Amygdala (tissue), 56 donors: ENCODE measurements at places on chromosomes 16 and 17.

DNA sequence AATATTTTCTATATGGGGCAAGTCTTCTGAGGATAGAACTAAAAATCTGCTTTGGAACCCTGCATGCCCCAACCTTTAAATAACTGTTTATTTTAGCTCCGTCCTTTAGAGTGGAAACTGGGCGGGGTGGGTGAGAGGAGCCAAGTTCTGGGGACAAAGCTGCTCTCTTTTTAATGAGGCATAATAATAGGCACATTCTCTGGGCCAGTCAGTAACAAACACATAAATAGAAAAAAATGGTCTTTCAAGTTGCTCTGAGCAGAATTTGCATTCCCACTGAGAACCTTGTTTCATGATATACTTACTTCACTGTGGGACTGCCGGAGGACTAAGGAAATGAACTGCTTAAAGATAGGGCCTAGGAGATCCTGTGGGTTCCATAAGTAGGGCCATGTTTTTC is 51.5 kb downstream of the KNOP1 start:
- peak; percentile 16 for DNase-seq

GRCh38 chr16:83755391-83755790 is 52.4 kb upstream of the HSBP1 start:
- no peak for DNase-seq

DNA sequence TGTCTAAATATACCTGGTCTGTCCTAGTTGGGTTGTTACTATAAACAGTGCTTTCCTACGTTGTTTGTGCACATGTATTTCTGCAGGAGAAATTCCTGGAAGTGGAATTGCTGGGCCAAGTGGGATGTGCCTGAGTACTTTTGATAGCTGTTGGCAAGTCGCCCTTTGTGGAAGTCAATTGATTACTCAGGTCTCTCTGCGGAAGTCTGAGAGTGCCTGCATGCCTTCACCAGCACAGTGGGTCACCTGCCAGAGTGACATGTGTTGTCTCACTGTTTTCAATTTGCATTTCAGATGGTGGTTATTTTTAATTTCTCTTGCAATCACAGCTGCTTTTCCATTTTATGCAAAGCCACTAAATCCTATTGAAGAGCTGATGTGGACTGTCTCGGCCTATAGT is 2.3 kb upstream of the MVD start:
- DNase-seq = no peak

GRCh38 chr17:48610282-48611211 is at the start of gene HOXB7:
TSS of gene HOXB7 (minus strand) at chr17:48611017. CDS start at chr17:48610918, 99 bp downstream.
- no peak for DNase-seq

DNA sequence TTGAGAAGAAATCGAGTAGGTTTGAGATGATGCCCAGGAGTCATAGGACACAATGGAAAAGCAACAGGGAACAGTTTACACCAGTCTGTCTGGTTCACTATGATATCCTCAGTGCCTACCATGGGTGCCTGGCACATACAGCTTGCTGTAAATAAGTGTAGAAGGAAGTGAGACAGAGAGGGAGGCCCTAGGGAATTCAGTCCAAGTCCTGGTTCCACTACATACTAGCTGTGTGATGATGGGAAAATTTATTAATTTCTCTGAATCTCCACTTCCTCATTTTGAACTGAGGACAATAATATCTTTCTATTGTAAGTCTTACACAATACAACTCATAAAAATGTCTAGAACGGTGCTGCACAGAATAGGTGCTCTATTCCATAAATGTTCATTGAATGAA is 53.3 kb upstream of the LYRM9 start:
- no peak for DNase-seq

- DNase-seq = no peak
These were observed 20.2 kb downstream of the AP2B1 start for GRCh38 chr17:35607239-35607847.

DNA sequence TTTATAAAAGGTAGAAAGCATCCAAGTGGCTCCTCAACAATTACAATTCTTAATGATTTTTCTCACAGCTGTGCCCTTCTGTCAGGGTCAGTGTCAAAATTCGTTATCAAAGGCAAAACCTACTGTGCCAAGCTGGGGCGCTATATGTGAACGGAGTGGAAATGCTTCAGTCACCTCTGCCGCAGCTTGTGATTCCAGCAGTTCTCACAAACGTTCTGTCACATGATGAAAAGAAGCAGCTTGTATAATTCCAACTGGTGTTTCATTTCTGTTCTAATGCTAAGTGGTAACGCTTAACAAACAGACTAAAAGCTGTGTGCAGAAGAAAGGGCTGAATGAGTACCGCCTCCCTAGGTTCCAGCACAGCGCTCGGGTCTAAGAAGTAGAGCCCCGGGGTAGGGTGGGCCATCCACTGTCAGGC is 14.2 kb downstream of the PLD6 start:
- DNase-seq = no peak

DNA sequence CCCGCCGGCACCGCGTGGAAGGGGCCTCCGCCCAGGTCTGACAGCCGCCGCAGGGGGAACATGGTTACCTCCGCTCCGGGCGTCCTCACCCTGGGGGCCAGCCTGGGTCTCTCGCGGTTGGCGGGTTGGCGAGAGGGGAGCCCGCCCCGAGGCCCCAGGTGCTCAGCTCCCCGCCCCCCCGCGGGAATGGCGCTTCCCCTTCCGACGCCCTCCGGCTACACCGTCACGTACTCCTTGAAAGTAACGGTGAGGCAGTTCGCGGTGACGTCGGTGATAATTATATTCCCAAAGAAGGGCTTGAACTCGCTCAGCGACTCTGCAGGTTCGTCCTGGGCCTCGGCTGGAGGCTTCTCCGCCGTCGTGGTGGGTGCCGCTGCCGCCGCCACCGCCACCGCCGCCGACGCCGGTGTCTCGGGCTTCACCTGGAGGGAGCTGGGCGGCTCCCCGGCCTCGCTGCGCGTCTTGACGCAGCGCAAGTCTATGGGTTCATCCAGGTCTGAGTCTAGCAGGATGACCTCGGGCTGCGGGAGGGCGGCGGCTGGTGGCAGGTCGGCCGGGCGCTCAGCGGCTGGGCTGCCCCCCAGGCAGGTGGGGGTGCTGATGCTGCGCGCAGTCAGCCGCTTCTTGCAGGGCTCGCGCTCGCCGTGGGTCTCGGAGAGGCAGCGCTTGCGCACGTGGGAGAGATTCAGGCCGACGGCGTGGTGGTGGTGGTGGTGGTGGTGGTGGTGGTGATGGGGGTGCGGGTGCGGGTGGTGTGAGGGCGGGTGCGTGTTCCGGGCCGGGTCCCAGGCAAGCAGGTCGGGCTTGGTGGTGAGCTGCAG is 5.3 kb downstream of the CBX4 start:
- no peak for DNase-seq

GRCh38 chr17:49082231-49082630 is 50.3 kb upstream of the B4GALNT2 start:
- no peak for DNase-seq

- DNase-seq = no peak
These were observed 14.5 kb downstream of the C17orf100 start for GRCh38 chr17:6666077-6666521.

DNA sequence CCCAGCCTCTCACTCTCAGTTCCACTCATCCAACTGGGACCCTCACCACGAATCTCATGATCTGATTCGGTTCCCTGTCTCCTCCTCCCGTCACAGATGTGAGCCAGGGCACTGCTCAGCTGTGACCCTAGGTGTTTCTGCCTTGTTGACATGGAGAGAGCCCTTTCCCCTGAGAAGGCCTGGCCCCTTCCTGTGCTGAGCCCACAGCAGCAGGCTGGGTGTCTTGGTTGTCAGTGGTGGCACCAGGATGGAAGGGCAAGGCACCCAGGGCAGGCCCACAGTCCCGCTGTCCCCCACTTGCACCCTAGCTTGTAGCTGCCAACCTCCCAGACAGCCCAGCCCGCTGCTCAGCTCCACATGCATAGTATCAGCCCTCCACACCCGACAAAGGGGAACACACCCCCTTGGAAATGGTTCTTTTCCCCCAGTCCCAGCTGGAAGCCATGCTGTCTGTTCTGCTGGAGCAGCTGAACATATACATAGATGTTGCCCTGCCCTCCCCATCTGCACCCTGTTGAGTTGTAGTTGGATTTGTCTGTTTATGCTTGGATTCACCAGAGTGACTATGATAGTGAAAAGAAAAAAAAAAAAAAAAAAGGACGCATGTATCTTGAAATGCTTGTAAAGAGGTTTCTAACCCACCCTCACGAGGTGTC is 26.6 kb downstream of the STH start:
- DNase-seq = no peak

DNA sequence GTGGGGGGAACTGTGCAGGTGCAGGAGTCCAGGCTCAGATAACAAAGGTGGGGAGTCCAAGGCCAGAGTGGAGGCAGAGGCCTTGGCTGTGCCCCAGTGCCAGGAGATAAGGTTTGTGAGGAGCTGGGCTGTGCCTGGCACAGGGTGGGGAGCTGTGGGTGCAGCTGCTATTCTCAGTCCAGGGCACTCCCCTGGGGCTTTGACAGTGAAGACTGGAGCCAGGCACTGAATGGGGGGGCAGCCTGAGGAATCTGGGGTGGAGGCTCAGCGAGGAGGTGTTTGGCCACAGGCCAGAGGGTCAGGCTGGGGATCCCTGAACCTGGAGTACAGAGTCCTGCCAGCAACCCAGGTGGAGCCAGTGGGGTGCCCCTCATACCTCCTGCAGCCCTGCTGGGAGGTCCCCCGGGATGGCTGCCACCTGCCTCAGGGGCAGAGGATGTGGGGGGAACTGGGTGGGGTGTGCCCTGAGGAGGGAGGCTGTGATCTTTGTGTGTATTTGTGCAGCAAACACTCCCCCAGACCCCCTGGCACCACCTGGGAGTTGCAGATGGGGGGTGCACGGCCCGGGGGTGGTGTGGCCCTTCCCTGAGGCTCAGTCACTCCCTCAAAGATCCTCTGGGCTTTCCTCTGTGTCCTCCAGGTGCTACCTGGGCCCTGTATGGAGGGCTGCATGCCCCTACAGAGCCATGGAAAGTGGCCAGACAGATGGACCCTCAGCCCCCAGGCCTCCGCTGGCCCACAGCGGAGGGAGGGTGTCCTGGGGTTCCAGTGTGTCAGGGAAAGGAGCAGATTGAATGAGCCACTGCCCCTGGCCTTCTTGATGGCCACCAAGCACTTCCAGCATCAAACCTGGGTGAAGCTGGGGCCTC is 44.5 kb upstream of the SMPD3 start:
- DNase-seq = no peak
